ENCODE measurements at places on chromosomes 16 and 17.
A peak's percentile ranks its signal among the peaks of the same experiment; 100 is the strongest.

- no peak for DNase-seq
Measured at GRCh38 chr16:87602001-87602775, at the start of gene JPH3. Gene JPH3, plus strand, starts transcription at chr16:87602508. Its CDS starts 639 bp downstream, at chr16:87603147.

DNA sequence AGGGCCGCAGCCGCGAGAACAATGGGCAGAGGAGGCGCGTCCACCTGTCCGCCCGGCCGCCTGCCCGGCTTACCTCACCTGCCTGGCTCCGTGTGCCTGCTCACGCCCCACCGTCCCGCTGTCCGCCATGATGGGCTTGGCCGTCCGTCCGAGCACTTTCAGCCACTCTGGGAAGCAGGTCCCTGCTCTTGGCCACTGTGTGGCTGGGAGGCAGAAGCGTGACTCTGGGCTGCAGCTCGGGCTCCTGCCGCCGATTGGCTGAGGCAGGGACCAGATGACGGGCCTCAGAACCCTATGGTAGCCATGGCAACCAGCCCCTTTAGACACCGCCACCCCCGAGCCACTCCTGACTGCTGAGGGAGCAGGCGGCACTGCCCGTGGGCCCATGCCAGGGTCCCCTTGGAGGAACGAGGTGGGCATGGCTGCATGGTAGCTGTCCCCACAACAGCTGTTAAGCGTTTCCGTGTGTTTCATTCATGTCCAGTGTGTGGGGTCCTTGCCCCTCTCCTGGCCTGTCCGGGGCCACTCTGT, 8.9 kb upstream of the AXIN1 start:
- DNase-seq = no peak

- DNase-seq = no peak
Measured at GRCh38 chr16:55035029-55035428, 104.4 kb downstream of the IRX5 start.

DNA sequence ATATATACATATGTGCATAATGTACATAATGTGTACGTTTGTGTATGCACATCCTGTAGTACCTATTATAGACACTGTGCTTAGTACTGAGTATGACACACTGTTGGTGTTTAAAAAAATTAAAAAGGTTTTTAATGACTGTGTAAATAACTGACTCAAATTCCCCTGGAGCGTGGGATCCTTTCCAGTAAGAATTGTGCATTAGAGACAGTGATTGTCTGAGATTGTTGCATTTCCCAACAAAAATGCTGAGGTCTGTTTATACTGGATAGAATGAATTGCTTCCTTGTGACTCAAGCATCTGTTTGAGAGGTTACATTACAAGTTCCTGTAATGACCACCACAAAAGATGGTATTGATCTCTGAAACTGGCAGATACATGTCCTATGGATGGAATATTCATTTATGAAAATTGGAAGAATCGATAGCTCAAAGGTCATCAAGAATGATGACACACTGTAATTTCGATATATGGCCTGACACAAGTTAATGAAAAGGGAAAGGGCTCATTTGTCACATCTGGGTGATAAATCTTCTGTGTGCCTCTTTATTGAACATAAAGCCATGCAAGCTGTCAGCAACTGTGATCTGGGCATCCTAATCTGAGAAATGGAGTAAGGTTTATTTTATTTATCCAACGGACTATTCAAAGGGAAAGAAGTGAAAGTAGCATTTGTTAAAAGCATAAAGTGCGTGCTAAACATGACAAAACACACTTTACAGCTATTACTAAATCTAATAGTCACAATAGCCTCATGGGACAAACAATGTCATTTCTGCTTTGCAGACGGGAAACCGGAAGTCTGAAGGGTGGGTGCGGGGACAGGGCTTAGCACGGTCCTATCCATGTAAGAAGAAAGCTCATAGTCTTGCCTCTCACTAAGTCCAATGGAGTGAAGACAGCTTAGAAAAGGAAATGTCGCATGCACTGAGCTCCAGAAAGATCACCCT, 228.8 kb downstream of the CDH11 start:
- peak; percentile 58 for DNase-seq

Data from cardiac fibroblast (primary cell).